T-helper 9 cell (primary cell): ENCODE measurements at places on chromosomes 2 and 18.

DNA sequence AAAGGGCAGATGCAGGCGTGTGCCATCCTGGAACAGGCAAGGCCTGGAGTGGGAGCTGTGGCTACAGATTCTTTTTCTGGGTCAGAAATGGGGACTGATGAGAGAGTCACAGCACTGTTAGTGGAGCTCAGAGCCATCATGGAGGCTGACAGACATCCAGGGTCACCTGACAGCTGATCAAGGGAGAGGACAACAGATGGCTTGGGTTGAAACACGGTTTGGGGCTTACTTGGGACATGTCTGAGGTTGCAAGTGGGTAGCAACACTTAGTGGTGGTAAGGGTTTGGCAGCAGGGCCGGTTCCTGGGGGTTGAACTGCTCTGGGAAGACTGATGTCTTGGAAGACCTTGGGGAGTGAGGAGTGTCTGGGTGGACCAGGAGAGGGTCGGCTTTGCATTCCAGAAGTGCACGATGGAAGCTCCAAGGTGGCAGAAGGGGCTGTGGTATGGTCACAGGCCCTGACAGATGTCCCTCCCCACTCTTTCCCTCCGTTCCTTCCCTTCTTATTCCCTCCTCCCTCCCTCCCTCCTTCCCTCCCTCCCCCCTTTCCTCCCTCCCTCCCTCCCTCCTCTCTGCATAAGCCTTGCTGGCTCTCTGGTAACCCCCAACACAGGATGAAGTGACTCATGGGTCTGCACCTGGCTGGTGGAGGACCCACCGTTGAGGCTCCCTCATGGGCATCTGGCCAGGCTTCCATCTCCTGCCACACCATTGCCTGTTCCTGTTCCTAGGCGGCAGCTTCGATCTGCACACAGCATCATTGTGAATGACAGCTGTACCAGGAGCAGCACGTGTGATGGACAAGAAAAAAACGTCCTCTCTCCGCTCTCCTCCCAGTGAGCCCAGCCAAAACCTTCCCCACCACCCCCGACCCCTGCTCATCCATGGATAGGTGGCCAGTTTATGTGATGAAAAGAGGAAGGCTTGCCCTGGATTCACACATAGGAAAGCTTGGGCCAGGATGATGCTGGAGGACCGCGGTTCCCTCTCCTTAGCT lies 63.8 kb upstream of the RPL31 start:
- DNase-seq, result no peak

DNA sequence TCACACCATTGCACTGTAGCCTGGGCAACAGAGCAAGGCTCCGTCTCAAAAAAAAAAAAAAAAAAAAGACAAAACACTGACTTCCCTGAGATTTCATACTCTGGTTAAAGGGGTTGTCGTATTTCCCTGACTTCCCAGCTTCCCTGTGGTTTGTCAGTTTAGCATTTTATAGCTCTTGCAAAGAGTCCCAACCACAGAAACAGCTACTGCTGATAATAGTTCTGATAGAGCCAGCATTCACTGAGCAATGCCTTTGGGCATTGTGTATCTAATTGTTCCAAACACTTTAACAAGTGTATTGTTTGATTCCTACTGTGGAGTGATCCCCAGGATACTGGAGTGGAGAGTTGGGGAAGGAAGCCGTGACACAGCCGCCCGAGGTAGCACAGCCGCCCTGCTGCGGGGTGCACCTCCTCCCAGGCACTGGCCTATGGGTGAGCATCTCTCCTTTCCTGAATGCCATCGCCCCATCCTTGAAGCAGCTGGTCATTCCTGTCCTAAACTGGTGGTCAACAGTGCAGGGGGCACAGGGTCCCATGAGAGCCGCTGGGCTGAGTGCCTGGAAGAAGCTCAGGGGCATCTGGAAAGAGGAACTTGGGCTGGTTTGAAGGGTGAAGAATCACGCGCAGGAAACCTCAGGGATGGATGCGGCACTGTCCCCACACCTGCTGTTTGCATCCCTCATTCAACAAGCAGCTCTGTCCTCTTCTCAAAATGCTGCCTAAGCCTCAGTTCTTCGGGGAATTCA lies 81.0 kb upstream of the TMEM18 start:
- no peak for DNase-seq

DNA sequence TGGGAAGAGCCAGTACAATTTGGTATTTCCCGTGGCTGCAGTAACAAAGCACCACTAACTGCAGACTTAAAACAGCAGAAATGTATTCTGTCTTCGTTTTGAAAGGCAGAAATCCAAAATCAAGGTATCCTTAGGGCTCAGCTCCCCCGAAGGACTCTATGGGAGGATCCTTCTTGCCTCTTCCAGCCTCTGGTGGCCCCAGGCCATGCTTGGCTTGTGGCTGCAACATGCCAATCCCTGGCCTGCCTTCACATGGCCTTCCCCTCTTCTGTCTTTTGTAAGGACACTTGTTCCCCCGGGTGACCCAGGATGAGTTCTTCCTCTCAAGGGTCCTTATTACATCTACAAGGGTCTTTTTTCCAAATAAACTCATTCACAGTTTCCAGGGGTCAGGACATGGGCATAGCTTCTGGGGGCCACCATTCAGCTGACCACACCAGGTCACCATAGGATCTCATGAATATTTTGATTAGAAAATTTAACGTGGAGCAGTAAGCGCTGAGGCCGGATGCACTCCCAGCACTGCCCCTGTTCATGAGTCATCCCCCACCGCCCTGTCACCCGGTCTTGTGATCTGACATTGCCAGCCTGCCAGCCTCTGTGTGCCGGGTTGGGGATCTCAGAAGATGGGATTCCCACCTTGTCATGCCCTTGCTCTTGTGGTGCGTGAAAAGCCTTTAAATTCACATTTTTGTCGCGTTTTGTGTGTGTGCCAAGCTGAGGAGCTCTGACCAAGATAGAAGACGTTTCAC lies 61.2 kb upstream of the B3GNT7 start:
- no peak for DNase-seq

DNA sequence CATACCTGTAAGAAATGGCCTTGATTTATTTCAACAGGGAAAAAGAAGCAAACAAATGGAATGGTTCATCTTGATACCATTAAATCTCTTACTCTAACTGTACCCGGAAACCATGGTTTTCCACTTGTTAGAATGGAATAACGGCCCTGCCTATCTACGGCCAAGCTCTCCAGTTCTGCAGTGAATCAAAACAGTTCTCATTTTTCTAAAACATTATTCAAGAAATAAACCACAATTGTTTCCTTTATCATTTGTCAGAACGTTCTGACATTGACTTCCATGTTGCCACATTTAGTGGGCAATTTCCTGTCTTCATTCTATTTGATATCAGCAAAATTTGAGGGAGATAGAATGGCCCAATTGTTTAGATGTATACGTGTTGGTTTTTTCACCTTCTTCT lies 118.8 kb upstream of the CDH19 start:
- no peak for DNase-seq

GRCh38 chr2:155412598-155412997 lies 714.1 kb downstream of the KCNJ3 start:
- DNase-seq, result no peak

DNA sequence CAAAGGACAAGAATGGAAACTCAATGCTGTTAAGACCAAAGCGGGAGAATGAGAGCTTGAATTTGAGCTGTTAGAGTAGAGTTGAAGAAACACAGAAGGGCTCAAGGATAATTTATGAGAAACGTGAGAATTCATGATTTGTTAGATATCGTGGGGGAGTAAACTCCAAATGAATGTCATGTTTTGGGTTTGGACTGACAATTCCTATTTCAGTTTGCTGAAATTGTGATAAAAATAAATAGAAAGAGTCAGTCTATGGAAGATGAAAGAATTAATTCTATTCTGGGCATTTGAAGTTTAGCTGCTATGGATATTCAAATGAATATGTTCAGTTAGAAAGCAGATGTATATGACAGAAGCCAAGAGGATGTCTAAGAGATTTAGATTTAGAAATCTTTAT lies 723.4 kb upstream of the PIK3C3 start:
- DNase-seq, result no peak

DNA sequence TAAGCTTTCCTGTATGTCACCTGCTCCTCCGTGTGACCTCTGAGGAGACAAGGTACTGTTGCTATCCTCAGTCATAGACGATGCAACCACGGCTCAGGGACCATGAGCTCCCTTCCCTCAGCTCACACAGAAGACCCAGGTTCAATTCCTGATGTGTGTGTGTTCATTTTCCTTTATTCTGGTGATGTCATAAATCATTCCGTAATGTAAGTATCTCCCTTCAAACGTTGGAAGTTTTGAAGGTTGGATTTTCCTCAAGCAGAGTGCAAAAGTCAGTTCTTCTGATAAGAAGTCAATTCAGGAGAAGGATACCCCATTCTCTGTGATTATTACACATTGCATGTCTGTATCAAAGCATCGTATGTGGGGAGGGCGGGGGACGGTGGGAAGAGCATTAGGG lies 118.9 kb upstream of the FAM136A start:
- no peak for DNase-seq

DNA sequence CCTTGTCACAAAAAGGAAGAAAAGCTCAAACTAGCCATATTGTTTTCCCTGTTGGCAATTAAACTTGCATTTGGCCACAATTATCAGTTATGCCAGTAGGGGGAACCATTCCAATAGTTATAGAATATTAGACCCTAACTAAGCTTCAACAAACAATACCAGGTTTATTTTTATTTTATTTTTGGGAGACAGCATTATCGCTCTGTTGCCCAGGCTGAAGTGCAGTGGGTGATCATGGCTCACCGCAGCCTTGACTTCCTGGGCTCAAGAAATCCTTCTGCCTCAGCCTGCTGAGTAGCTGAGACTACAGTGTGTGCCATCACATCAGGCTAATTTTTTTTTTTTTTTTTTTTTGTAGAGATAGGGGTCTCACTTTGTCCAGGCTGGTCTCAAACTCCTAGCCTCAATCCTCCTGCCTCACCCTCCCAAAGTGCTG lies 102.1 kb downstream of the ATAD2B start:
- no peak for DNase-seq

DNA sequence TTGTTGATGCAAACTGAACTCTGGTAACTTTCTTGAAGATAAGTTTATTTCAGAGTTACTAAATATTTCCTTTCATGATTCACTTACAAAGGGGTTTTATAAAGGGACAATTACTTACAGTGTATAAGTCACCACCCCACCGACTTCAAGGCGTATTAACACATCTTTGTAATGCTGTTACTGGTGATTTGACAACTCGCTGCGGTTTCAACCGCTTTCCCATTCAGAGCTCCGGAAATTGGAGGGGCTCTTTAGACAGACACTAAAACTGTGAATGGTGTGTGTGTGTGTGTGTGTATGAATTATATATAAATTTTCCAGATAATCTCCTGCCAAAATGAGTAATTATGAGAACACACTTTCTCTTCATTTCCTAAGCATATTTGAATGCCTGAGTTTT lies 4.9 kb downstream of the TM4SF20 start:
- DNase-seq, result no peak

GRCh38 chr2:69615969-69616368 lies 27.6 kb downstream of the AAK1 start:
- DNase-seq, result no peak

- DNase-seq, result no peak
These were observed 3.7 kb downstream of the FAM171B start for GRCh38 chr2:186697536-186697935.
